Activated CD8-positive, alpha-beta memory T cell treated with anti-CD3 and anti-CD28 coated beads, Interleukin-2, amount 50 U/mL, for 48 hours (primary cell): ENCODE measurements at places on chromosomes 6 and 20.

- no peak for DNase-seq
Observed at GRCh38 chr6:46095251-46095650, 34.5 kb upstream of the ENPP4 start.

DNA sequence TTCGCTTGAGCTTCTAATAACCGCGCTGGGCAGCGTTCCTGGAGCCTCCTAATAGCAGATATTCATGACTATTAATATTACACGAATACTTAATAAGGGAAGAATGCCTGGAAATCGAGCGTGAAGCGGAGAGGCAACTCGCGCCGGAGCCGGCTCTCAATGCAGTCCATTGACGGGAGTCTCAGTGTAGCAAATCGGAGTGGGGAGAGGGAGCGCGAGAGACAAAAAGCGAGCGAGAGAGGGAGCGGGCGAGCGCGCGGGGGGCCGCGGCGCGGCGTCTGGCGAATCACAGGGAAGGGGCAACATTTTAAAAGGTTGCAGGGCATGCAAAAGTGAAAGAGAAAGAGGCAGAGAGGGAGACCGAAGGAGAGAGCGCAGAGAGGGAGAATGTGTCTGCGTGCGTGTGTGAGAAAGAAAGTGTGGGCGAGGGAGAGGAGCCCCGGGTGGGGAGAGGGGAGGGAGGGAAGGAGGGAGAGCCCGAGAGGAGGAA is 2.9 kb downstream of the TFAP2A start:
- no peak for DNase-seq

DNA sequence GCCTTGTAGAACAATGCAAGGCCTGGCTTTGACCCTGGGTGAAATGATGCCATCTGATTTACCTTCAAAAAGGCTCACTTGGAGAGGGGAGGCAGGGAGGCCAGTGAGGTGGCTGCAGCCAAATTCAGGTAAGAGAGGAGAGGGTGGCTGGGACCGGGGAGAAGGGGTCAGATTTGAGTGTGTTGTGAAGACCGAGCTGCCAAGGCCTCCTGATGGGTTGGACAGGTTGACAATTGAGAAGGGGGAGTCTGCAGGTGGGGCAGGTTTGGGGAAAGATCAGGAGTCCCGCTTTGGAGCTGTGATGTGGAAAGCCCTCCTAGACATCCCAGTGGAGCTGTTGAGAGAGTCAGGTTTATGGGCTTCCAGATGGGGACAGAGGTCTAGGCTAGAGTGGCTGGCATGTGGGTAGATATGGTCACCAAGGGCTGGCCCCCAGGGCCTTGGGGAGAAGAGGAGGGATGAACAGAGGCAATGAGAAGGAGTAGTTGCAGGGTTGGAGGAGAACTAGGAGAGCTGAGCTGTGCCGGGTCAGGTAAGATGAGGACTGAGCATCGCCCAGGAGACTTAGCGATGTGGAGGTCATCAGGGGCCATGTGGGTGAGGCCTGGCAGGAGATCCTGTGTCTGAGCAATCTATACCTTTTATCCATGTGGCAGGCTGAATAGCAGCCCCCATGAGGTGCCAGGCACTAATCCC is 70.5 kb upstream of the TOX2 start:
- peak; percentile 42 for DNase-seq

- DNase-seq = no peak
Observed at GRCh38 chr6:28322661-28323060, 13.3 kb downstream of the ZSCAN31 start.

DNA sequence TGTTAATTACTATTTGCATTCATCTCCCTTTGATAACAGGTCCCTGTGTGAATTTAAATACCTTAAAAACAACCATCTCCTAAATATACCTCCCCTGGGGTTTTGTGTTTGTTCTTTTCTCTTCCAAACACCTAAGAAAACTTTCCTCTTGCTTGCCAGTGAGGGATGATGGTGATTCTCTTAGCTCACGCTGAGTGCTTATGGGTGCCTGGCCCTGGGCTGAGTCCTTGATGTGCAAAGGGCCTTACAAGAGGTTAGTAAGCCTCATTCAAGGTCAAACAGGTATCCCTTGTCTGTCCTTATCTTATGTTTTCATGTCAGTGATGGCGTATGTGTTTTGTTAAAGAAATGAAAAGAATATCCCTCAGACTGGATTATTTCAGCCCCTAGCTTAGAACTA is 76.3 kb downstream of the SYCP2L start:
- no peak for DNase-seq

DNA sequence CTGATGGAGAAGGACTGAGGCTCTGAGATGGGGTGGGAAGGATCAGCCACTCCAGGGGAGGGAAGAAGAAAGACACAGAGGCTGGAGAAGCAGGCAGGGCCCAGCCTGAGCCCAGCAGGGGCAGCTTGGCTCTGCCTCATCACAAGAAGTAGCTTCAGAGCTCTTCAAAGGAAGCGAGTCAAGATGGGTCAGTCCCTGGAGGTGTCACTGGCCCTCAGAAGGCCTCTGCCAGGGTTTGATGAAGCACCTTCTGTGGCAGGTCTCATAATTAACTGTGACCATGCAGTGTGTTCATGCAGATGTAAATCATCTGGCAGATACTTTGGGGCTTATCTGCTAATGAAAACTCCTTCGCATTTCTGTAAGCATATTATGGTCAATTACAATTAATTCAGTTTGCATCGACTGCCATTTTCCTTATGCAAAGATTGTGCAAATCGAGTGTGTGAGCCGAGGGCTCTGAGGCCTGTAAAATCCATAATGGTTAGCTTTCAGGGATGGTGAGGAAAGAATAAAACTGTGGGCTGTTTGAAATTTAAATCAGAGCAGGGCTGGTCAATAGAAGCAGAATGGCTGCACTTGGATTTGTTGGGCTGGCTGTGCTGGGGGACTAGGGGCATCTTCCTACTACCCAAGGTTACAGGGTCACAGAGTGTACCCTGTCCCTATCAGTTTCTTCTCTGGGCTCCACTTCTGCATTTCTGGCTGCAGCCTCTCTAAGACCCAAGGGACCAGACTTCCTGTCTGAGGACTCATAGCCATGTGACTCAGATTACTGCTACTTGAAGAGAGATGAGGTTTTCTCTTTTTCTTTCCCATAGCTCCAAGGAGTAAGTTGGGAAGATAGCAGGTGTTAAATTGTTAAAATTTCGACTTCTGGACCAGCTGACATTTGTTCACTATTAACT is 376.6 kb downstream of the DHX35 start:
- no peak for DNase-seq

DNA sequence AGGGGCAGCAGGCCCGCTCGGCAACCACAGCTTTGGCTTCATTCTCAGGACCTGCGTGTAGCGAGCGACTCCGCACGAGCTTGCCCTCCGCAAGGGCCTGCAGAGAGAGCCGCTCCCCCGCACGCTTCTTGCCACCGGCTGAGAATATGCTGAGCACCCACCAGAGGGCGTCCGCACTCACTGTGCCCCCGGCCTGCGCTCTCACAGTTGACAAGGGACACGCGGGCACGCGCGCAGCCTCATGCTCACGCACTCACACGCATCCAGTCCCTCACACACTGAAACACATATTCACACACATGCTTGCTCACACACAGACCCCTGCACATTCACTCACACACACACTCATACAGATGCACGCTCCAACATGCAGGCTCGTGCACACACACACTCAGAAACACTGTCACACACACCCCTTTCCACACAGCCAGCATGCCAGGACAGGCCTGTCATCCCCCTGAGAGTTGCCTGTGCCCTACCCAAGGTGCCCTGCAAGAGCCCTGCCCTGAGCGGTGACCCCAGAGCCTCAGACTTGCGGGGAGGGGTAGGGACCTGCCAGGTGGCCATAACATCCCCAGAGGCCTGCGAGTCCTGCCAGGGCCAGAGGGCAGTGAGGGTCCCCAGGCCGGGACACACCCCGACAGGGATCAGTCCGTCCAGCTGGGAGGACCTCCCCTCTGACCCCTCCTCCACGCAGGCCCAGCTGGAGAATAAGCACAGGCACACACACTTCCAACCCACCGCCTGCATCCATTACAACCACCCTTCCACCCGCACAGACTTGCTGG is 174.1 kb downstream of the BMP7 start:
- DNase-seq = peak; percentile 84

DNA sequence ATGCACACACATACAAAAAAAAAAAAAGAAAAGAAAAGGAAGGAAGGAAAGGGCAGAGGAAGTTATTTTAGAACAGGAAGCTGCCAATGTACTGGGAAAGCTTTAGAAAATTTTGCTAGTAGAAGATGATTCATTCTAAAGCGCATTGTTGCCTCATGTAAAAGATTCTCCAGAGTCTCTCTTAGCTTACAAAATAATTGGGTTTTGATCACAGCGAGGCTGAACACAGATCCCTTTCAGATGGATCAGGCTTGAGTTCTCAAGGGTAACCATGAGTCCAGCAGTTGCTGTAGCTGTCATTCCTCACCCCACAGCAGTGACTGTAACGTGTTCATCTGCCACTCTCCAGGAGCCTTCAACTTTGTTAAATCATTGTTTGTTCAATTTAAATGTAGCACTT is 81.9 kb downstream of the PHACTR2 start:
- DNase-seq = no peak

DNA sequence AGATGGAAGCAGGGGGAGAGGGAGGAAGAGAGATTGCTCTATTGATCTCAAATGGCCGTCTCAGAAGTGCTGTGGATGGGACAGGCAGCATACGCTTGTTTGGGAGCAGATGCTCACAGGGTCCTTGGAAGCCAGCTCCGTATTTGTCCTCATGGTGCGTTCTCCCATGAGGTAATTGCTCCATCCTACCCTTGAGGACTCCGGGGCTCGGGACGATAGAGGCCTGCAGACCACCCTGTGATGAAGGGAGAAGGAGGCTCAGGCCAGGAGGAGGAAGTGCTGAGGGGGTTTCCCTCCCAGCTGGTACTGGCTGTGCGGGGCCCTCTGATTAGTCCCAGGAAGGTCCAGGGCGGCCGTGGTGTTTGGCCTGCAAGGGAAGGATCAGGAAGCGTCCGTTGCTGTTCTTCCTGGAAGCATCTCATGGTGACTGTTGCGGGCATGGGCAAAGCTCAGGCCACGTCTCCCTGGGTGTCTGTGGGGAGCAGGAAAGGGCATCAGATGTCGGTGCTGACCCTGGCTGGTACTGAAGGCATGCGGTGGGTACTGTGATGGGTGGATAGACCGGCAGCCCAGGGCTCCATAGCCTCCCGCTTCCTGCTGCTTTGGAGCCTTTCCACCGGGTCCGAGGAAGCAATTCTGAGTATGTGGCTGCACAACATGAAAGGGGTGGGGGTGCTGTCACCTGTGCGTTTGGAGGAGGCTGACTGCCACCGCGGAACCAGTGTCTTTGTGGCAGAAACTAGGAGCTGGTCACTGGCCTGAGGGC is 158.3 kb downstream of the SYCP2 start:
- peak; percentile 3 for DNase-seq

DNA sequence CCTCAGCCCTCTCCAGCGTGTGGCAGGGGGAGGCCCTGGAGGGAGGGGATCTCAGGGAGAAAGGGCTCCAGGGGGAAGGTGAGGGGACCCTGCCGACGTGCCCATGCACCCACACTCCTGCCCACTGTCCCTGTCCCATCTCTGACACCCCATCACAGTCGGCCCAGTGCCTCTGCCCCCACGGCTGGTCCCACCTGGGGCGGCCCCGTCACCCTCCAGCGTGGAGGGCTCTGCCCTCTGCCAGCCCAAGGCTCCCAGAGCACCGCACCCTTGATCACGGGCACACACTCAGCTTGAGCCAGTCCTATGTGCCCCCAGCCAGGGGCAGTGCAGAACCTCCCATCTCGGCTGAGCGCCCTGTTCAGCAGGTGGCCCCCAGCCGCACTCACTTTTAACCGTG is 9.2 kb downstream of the SLC4A11 start:
- no peak for DNase-seq

DNA sequence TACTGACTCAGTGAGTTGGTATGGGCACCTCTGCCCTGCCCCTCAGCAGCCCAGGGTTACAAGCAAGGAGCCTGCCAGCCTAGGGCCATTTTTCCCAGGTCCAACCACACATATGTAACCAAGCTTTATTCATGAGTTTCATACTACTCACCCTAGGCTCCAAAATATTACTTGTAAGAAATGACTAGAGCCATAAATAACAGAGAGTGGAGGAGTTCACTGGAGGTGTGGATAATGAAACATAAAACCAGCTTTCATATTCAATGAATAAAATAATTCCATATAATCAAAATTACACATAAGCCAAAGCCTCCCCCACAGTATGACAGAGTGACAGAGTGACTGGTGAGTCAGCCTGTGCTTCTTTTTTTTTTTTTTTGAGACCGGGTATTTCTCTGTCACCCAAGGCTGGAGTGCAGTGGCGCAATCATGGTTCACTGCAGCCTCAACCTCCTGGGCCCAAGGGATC is 229.8 kb upstream of the SASH1 start:
- DNase-seq = no peak

DNA sequence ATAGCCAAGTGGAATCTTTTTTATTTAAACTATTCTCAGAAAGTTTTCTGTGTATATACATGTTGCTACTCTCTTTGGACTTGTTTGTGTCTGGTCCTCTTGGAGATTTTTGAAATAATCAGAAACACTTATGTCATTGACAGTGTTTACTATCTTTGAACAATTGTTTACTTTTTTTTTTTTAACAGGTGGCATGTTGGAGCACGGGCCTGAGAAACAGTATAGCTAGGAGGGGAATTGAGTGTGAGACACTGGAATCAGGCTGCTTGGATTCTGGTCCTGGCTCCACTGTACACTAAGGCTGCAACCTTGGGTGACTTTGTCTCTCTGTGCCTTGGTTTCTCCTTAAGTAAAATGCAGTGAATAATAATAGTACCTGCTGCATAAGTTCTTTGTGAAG is 279.6 kb downstream of the PRL start:
- DNase-seq = no peak
